HAP-1 (cell line): ENCODE measurements at places on chromosomes 16 and 17.

DNA sequence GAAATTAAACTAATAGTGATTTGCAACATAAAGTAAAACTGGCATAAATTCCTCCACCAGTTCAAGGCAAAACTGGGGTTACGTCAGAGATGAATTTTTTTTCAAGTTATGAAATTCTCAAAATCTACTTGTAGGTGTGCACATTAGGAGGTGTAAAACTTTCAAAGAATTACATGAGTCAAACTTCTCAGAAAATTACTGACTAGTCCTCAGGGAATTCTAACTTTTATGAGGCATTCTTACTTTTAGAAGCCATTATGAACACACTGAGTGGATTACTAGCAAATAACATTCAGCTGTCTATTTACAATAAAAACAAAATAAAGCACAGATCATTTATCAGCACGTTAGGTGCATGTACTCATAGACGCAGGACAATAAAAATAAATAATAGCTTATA lies 348.7 kb downstream of the CDH11 start:
- no peak for DNase-seq

DNA sequence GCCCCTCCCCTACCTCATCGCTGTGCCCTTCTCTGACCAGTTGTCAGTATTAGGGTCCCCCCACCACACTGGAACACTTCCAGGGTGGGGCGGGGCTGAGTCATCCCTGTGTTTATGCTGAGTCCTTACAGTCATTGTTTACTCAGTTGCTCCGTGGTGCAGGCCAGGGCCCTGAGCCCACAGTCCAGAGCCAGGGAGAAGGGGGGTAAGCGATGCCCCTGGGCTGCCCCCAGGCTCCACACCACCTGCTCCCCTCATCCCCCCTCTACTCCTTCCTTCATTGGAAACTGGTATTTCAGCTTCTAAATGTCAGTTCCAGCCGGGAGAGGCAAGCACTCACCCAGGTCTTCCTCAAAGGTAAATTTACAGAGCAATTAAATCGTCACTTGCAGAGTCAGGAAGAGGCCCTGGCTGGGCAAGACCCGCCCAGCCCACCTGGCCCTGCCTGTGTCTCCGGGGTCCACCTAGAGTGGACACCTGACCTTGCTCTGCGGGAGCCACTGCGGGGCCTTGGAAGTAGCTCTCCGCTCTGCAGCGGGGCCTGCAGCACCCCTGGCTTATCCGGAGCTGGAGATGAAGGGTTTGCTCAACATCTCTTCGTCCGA lies 4.8 kb downstream of the ATP2A3 start:
- no peak for DNase-seq

DNA sequence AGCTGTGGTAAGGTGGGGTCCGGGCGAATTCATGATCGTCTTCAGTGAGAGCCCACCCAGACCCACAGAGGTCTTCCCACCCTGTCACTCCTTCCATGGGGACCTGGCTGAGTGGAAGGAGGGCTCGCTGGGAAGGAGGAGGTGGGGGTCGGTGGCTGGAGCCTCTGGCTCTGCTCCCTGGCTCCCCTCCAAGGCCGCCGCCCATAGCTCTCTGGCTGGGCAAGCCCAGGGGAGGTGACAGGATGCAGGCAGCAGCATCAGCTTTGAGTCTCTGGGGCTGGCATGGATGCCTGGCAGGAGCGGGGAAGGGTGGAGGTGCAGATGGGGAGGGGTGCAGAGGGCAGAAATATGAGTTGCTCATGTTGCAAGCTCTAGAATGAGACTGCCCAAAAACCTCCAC lies 147.0 kb downstream of the ENGASE start:
- DNase-seq, result no peak

- no peak for DNase-seq
Observed at GRCh38 chr17:48293319-48294019, 136.5 kb downstream of the SKAP1 start.

- DNase-seq, result no peak
Observed at GRCh38 chr16:68889508-68890150, 46.3 kb downstream of the TANGO6 start.

DNA sequence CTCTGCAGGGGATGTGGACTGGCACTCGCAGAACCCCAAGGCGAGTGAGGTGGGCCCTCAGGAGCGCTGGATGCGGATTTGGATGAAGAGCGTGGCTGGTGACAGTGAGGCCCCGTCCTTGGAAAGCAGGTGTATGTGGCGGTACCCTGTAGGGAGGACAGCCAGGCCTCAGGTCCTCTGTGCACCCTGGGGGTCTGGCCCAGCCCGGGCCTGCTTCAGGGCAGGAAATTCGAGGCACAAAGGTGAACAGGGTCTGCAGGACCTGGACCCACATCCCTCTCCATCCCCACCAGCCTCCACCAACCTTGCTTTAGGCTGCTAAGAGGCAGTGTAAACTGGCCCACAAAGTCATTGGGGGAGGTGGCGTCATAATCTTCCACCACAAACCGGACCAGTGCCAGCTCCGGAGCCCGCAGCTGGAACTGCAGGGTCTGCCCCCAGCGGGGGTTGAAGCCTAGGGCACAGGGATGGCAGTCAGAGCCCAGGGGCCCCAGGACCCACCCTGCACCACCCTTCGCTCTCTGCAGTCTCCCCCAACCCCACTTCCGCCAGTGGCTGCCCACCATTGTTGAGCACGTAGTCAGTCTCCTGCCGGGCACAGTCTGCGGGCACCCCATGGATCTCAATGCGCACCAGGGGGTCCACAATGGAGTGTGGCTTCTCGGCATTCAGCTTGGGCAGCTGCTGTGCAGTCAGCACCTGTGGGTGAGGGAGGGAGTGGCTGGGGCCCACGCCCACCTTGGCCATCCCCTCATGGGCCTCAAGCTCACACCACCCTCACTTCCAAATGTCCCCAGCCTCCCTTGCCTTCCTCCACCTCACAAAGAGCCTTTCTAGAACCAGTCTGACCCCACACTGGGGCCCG lies 19.5 kb downstream of the PLCD3 start:
- DNase-seq, result no peak

DNA sequence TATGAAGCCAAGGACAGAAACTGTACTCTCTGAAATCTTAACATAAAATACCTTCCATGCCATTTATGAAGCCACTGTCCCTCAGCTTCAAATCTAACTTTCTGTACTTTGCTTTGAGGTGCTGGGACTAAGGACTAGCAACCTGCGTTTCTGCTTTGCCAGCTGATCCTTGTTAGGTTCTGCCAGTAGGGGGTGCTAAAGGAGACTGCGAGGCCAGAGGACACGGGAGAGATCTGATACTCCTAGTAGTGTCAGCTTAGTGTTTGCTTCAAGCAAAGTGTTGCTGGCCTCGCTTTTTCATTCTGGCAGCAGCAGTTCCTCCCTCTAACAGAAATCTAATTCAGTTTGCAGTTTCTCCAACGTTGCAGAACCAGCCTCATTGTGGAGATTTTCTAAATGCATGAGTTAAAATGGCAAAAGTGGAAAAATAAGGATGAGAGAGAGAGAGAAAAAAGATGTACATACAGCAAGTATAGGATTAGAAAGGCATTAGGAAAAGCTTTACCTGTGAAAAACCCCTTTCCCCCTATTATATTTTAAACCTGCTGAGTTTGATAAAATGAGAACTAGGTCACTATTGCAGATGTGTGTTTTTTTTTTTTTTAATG lies 297.5 kb downstream of the CA10 start:
- peak; percentile 66 for DNase-seq

GRCh38 chr16:22961206-22961605 lies 147.2 kb downstream of the HS3ST2 start:
- no peak for DNase-seq

DNA sequence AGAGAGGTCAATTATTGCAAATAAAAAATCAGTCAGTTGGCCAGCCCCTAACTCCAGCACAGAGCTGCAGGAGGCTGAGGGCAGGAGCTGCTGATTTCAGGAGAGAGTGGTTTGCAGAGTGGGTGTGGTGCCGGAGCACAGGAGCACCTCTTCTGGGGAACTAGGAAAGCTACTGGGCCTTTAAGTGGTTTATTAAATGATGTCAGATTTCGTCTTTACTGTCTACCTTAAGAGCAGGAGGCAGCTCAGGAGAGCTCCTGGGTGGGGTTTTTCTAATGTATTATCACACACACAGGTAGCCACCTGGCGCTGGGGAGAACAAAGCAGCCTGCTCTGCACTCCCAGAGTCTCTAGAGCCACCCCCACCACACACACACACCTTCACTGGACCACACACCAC lies 11.5 kb upstream of the HAS3 start:
- no peak for DNase-seq

GRCh38 chr17:17790637-17791464 lies 45.9 kb downstream of the SREBF1 start:
- DNase-seq, result no peak
